ENCODE measurements at places on chromosomes 4 and X.

DNA sequence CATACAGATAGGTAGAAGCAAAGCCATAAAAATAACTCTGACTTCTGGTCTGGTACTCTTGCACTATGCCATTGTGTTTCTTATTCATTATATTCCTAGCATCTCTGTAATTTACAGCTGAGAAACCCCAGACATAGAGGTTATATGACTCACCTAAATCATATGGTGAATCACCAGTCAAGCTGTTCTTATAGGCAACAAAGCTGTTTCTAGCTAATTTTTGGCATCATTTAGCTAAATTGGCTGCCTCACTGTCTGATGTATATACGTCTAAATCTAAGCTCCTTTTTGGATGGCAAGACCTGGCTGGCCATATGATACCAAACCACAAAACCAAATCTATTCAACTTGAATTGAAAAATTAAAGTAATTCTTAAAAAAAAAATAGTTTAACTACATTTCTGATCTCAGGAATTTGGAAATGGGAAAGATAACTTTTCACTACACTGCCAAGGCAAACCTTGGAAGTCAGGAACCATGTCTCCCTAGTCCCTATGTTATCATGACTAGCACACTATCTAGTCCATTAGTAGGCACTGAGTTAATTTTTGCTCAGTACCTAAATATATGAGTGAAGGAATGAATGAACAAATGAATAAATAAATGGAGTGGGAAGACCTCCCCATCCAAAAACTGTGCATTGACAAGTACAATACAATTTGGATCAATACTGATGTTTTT lies 41.3 kb upstream of the STAG2 start:
- no peak for DNase-seq

DNA sequence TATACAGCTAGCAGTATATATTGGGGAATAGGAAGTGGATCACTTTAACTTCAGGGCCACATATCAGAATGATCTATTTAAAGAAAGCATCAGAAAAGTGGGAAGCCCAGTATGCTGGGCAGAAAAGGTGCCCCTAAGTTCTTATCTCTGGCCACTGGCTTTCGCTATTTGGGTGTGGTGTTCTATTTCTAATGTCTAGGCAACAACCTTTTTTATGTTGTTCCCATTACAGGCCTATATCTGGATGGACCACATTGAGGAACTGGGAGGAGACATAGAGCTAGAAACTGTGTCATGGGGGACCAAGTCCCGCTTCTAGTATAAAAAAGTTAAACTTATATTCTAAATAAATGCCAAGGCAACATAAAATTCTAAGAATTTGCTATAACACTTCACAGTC lies 935.6 kb downstream of the PDHA2 start:
- no peak for DNase-seq

DNA sequence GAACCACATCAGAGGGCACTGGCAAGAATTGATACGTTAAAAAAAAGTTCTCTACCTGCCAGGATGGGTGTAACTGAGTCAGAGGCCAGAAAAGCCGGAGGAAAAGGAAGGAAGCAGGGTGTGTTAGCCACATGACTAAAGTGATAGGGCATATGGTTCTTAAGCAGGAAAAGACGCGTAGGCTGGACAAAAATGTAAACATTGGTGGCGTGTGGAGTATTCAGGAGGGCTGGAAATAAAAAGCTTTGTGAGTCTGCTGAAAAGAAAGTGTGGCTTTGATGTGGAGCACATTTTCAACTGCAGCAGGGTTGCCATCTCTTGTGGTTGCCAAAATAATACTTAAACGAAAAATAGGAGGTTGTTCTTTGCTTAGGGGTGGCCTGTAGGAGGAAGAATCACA lies 186.5 kb upstream of the RPL34 start:
- no peak for DNase-seq

DNA sequence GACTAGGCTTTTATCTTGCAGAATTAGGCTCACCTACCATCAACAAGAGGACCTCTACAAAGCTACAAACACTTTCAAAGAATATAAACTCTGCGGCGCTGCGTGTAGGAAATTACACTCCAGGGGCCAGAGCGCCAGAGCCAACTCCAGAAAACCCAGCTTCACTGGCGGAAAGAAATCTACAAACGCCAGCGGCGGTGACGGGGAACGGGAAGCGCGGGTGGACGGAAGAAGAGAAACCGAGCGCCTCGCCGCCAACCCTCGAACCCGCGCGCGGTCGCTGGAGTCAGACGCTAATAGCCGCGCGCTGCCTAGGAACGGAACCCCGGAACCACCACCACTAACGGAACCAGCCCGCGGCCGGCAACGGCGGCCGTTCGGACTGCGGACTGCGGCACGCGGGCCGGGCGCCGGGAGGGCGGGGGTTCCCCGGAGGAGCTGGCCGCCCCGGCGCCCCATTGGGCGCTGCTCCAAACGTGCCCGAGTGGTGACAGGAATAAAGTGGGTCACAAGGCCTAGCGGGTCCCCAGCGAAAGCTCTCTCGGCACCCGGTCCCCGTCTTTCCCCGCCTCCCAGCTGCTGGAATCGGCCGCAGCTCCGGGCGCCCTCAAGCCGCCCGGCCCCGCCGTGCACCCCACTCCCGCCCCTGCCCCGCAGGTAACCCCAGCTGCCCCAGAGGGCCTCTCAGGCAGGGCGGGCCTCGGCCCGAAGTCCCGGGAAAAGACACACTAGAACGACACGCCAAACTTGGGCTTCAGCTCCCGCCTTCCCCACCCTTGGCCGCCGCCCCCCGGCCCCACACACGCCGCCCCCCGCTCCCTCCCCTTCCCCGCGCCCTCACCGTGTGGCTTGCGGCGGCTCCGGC lies 836 bp downstream of the CLOCK start:
- peak; percentile 67 for DNase-seq

DNA sequence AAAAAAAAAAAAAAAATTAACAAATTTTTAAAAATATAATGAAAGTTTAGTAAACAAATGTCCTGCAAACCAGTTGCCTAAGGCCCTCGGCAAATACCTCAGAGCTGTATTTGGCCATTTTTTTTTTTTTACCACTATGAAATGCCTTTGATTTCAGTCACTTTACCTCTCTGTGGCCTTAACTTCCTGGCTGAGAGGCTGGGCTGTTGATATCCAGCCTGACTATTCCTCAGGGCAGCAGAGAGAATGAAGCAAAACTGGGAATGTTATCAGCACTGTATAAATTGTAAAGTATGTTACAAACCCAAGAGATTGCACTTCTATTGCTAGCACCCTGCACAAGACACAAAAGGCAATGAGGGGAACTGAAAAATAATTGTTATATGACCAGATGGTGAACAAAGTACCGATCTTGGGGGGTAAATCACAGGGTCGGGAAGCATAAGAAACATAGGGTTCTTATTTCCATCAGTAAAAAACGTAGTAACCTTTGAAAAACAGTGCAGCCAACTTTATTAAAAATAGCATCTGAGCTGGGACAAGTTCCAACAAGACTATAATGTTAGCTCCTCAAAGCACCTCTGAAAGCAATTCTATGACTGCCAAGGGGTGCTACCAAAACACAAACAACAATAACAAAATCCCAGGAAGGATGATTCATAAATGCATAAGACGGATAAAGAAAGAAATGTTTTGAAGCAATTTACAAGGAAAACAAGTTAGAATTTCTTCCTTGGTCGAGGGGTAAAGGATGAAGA lies 18.1 kb downstream of the USP46 start:
- no peak for DNase-seq

GRCh38 chr4:170978990-170979389 lies 834.2 kb upstream of the GALNTL6 start:
- DNase-seq, result no peak

GRCh38 chrX:2715066-2715600 lies 24.0 kb downstream of the CD99 start:
- DNase-seq, result no peak

DNA sequence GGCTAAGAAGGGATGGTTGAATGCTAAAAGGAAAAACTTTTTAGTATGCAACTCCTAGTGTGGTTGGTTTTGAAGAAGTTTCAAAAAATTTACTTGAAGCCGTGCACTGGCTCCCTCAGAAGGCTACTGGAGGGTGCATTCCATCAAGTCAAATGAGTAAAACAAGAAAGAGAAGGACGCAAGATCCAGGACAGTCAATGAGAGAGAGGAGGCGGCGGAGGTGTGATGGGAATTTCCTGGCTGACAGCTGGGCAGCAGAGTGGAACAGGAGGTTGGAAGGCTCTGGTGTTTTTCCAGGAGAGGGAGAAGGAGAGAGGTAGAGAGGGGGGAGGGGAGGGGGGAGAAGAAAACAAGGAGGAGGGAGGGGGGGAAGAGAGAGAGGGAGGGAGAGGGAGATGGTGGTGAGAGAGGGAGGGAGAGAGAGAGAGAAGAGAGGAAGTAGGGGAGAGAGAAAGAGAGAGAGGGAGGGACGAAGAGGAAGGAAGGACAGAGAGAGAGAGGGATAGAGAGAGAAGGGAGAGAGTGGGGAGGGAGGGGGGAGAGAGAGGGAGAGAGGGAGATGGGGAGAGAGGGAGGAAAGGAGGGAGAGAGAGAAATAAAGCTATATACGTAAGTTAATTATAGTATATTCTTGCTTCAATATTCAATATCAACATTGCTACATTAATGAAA lies 126.4 kb downstream of the SH3KBP1 start:
- DNase-seq, result no peak

DNA sequence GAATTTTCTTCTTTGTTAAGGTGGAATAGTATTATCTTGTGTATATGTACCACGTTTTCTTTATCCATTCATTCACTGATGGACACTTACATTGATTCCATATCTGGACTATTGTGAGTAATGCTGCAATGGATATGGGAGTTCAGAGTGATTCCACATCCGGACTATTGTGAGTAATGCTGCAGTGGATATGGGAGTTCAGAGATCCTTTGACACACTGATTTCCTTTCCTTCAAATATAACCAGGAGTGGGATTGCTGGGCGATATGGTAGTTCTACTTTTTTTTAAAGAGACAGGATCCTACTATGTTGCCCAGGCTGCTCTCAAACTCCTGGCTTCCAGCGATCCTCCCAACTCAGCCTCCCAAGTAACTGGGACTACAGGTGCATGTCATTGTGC lies 12.1 kb downstream of the TMEM156 start:
- DNase-seq, result no peak

GRCh38 chr4:120844528-120844921 lies 78.0 kb downstream of the PRDM5 start:
- DNase-seq, result no peak

DNA sequence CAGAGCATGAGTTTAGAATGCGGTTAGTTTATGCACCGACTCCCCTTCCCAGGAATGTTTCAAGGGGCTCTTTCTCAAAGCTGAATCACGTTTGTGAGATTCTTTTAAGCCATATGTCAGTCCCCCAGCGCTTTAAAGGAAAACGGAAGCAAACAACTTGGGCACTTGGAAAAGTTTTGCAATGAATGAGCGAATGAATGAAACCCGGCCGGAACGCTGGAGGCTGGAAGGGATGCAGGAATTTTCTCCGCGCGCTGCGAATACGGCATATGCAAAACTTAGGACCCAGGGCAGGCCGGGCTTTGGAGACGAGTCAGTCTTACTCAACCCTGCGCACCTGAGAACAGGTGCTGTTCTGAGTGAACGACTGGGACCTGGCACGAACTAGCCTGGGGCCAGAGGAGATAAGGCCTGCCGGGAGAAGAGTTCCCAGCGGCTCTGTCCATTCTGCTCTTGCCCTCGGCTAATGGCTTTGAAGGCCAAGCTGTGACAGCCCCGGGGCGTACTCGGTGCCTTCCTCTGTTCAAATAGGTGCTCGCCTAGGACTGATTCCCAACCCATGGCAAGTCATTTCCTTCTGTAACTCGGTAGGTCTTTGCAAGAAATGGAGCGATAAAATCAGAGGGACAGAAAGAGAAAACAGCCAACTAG lies 743 bp upstream of the NRK start:
- no peak for DNase-seq

- DNase-seq, result no peak
Measured at GRCh38 chr4:93334003-93334402, 494.6 kb upstream of the ATOH1 start.

DNA sequence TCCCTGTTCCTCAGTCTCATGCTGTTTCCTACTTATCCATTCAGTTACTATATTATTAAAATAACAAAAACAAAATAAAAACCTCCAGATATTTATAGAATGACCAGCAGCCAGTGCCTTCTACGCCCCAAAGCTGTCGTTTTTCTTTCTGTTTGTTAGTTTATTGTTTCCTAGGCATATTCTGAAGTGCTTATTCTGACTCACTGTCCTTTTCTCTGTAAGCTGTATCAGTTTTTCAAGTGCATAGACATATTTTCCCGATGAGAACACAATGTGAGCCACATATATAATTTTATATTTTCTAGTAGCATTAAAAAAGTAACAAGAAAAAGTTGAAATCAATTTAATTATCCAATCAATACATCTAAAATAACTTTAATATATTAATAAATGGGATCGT lies 2158.6 kb upstream of the TENM3 start:
- DNase-seq, result no peak

DNA sequence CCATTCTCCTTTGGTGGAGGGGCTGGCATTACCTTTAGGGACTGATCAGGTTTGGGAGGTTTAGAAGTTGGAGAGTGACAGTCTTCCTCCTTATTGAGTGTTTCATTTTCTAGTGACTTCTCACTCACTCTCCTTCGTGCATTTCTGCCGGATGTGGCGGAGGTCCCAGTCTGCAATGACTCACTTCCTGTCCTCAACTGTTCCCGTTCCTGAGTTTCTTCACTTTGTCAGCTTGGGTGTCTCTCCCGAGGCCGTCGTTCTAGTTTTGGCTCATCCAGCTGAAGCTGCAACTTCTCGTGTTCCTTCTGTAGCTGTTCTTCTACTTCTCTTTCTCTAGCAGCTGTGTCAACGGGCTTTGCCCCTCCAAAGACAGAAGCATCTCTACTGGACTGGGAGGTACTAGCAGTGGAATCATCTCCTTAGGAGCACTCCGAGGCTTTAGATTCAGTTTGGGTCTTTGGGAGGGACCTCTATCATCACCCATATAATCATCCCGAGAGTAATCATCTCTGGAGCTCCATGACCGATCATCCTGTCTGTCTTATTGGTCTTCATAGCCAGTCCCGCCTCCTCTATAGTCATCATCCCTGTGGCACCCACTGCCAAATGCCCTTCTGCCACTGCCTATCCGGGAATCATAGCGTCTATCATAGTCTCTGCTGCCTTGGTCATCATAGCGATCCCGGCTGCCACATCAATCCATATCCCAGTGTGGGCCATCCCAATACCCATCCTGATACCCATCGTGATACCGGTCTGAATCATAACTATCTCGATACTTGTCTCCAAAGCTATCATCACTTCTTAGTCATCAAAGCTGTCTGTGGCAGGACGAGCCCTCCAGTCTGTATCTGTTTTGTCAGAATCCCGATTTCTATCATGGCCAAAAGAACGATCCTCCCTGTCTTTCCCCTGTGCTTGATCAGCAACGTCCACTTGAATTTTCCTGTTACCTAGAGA lies 35.3 kb upstream of the VSIG4 start:
- DNase-seq, result no peak

DNA sequence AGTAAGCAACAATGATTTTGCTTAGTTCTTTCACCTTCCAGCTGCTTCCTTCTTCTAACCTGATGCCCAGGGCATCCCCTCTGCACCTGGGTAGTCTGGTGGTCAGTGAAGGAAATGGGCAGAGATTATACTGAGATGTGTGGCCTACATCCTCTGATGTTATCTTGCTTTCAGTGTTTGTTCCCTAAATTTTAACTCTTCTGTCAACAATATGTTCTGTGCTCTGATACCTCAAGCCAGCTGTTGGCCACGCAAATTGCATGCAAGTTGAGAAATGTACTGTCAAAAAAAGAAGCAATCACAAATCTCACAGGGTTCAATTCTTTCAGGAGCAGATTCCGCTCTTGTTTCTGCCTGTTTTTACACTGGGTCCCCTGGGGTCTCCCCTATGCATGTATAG lies 73.8 kb downstream of the FBXW7 start:
- no peak for DNase-seq

Data from endothelial cell (in vitro differentiated cells).